ENCODE measurements at places on chromosomes 2 and 18.

- DNase-seq, result no peak
Observed at GRCh38 chr2:153912798-153913396, 41.2 kb downstream of the GALNT13 start.

GRCh38 chr2:126241001-126241400 is 415.0 kb upstream of the GYPC start:
- DNase-seq, result no peak

DNA sequence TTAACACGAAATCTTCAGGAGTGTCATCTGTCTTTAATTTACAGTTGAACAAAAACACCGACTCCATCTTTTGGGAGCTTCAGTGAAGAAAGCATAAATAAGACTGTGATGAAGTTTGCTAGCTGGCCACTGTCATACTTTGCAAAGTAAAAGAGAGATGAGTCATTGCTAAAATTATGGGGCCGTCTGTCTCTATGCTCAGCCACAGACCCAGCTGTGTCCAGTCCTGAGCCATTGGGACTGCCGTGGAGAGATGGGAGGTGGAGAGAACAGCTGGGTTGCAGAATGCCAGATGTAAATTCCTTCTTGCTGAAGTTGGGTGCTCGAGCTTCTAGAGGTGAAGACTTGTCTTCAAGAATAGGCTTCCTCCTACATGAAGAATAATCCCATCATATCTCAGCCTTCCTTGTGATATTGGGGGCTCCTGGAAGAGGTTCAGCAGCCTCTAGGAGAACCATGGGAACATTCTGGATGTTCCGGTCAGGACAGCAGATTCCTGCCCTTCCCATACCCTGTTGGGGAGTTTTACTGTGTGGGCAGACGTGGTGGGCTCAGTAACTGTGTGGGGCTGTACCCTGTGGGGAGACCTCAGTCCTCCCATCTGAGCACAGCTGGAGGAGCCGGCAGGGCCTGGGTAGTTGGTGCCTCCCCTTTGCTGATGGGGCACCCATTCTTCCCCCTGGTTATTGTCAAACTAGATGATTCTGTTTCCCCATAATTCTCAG is 71.1 kb downstream of the LDLRAD4 start:
- no peak for DNase-seq

DNA sequence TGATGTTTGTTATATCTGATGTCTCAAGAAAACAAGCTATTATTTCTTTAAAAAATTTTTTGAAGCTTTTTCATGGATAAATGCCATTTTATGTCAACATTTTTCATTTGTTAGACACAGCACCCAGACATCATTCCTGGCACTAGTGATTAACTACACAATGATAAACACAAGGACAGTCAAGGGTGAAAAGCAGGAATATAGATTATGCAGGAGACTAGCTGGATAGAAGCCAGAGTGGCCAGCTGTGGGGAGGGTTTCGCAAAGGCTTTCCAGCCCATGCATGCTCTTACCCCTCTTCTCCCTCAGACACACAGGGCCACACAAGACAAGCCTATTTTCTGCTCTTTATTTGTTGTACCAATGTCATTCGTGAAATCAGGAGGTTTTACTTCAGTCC is 127.1 kb upstream of the TTC39C start:
- no peak for DNase-seq

DNA sequence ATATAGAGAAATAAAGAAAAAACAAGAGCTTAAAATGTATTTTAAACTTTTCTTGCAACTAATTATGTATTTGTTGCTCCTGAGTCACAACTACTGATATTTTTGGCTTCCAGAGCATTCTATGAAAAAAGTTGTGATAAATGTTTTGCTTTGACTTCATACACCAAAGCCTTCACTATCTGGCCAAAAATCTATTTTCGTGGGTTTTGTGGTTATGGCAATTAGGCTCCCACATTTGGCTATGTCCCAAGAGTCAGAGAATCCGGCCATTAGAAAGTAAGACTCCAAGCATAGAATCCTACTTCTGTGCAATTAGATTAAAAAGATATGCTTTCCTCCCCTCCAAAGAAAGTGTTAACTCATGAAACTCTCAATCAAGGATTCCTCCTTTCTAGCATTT is 1456.1 kb upstream of the ACVR2A start:
- DNase-seq, result no peak

DNA sequence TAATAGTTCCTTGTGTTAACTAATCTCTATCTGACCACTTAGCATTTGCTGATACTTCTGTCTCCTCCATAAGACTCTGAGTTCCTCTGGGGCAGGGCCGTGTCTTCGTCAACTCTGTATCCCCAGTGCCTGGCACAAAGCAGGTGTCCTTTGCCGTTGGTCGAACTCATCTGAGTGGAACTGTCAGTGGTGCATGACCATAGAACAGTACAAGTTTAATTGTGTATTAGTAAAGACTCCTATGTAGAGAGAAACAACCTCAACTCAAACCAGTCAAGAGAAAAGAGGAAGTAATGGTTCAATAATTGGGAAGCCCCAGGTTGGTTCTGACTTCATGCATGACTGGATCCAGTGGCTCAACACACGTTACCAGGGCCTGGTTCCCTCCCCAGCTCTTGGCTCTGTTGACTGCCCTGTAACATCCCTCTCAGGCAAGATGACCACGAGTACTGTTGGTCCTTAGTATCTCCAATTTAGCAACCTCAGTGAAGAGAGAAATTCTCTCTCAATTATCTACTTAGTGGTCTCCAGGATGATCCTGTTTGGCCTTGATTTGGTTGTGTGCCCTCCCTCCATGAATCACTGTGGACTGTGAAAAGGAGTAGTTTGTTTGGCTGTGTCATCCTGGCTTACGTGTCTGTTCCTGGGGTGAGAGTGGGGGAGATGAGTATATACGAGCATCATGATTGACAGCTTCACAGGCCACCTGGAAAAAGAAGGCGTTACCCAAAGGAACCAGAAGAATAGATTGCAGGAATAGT is 58.5 kb upstream of the MSH6 start:
- DNase-seq, result no peak

- no peak for DNase-seq
Observed at GRCh38 chr2:63765117-63765516, 76.6 kb upstream of the UGP2 start.

- DNase-seq, result no peak
Observed at GRCh38 chr2:42941633-42942176, 149.3 kb upstream of the HAAO start.

- DNase-seq, result no peak
Observed at GRCh38 chr18:32036506-32037180, 18.0 kb downstream of the RNF125 start.

- peak; percentile 9 for DNase-seq
Observed at GRCh38 chr2:42386682-42387081, 25.7 kb upstream of the COX7A2L start.

- no peak for DNase-seq
Observed at GRCh38 chr18:9290156-9290555, 44.4 kb upstream of the TWSG1 start.

GRCh38 chr2:172109988-172110811 is 7.5 kb upstream of the DLX2 start:
- DNase-seq, result no peak

- DNase-seq, result no peak
Observed at GRCh38 chr2:18925296-18925695, 335.9 kb upstream of the NT5C1B start.

GRCh38 chr2:118633371-118634018 is 214.0 kb downstream of the EN1 start:
- no peak for DNase-seq

DNA sequence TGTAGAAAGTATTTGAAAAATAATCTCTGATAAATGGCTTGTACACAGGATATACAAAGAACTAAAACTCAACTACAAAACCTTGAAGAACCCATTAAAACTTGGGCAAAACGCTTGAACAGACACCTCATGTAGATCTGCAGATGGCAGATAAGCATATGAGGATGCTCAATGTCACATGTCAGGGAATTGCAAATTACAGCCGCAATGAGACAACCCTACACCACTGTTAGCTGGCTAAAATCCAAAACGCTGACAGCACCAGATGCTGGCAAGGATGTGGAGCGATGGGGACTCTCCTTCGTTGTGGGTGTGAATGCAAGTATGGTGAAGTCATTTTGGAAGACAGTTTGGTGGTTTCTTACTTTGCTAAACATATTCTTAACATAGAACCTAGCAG is 53.7 kb downstream of the SNTG2 start:
- DNase-seq, result no peak

DNA sequence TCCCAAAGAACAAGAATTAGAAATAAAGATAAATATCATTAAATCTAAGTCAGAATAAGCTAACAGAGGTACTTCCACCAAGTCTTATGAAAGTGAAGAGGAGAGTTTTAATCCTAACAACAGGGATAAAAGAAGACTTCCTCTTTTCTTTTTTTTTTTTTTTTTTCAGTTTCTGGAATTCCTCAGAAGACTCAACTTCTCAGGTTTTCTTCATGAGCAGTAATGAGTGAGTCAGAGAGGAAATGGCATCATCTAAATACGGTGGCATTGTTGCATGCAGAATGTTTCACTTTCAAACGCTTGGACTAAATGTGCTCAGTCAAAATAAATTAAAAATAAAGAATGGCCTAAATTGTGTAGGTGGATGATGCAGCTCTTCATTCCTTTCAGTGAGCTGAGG is 45.6 kb upstream of the ARHGAP15 start:
- DNase-seq, result no peak

DNA sequence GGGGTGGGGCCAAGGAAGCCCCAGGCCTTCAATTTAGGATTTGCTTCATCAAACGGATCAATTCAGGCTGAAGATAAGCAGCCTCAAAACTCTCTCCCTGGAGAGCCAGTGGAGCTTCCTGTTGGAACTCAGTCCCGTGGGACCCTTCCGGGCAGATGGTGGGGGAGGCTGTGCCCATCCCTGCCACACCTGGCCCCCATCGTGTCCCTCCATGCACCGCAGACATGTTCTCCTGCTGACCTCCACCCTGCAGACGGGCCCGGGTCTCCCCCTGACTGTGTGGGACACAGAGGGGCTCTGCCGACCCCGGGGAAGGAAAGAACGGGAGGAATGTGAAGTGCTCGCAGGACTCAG is 144.2 kb downstream of the TPO start:
- no peak for DNase-seq

GRCh38 chr2:239255218-239255617 is 145.6 kb downstream of the HDAC4 start:
- no peak for DNase-seq

DNA sequence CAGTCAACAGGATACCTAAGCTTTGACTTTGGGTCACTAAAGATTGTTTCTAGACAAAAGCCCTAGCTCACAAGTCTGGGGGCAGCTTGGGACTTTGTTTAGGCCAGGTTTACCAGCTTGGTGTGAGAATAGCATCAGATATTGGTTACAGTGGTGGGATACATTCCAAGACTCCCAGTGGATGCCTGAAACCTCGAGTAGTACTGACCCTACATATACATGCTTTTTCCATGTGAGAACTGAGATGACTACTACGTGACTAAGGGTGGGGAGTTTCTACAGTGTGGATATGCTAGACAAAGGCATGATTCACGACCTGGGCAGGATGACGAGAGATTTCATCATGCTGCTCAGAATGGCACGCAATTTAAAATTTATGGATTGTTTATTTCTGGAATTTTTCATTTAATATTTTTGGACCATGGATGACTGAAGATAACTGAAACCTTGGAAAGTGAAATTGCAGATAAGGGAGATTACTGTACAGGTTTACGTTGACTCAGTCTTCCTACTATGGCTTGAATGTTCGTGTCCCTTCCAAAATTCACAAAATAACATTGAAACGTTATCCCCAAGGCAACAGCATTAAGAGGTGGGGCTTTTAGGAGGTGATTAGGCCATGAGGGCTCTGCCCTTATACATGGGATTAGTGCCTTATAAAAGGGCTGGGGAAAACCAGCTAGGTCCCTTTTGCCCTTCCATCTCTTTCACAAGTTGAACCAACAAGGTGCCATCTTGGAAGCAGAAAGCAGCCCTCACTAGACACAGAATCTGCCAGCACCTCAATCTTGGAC is 50.2 kb upstream of the CTAGE1 start:
- no peak for DNase-seq

DNA sequence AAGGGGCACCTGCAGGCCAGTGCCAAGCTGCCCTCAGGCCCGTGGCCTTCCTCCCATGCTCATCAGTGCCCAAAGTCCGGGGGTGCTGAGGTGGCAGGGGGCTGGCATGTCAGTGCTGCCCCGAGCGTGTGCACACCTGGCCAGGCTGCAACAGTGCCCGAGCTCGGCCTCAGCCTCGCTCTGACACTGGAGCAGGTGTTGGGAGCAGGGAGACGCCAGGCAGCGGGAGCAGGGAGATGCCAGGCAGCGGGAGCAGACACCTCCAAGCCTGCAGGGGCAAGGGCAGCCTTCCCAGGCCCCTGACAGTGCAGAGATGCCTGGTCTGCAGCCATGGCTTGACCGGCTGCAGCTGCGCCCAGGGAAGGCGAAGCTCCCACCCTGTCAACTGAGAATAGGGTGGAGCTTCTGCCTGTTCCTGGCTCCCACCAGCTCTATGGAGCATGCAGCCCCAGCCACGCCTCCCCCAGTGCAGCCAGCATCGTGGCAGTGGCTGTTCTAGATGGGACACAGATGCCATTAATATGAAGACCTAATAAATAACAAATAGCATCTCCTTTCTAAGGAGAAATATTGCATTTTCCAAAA is 82.4 kb downstream of the DTNB start:
- no peak for DNase-seq

GRCh38 chr2:135607561-135607960 is 76.3 kb downstream of the R3HDM1 start:
- DNase-seq, result no peak

DNA sequence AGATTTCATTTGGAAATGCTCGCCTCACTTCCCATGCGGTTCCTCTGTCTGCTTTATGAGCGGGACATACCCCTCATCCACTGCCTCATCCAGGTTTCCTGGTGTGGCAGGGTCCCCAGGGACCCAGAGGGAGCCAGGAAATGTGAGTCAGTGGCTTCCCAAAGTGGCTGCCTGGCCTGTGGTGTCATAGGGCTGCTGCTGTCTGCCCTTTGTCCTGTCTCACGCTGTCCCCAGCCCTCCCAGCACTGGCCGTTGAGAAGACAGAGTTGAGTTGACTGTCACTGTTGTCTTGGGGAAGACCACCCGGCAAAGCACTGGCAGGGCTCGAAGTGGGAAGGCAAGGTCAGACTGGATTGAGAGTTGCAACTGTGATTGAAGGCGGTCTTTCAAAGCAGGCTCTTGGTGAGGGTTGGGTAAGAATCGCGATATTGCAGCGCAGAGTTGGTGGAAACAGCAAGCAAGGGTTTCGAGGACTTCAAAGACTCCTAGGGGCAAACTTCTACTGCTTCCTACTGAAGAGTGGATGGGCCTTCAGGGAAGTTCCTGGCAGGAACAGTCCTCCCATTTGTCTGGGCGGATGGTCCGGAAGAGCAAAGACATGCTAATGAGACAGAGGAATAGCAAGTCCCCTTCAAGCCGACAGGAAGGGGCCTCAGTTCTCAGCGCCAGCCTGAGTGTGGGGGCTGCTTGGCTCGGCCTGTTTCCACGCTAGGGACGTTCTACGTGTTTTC is 33.9 kb downstream of the RAB31 start:
- no peak for DNase-seq

DNA sequence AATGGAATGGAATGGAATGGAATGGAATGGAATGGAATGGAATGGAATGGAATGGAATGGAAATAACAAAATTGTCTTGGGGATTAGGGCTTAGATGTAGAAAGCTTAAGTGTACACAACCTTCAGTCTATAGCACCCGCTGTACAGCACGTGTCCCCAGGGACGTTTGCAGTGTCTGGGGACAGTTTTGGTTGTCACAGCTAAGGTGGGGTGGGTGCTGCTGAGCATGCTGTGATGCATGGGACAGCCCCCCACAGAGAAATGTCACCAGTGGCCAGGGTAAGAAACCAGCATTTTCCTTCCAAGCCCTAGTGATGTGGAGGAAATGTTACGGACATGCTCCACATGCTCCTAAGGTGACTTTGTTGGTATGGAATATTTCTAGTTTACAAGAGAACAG is 70.8 kb downstream of the SH3RF3 start:
- no peak for DNase-seq
